ENCODE measurements at places on chromosomes 2 and 18. TPM values are rescaled to one million over a fixed set of nuclear protein-coding genes. Genes with fewer than 3 reads are reported as not detected.

DNA sequence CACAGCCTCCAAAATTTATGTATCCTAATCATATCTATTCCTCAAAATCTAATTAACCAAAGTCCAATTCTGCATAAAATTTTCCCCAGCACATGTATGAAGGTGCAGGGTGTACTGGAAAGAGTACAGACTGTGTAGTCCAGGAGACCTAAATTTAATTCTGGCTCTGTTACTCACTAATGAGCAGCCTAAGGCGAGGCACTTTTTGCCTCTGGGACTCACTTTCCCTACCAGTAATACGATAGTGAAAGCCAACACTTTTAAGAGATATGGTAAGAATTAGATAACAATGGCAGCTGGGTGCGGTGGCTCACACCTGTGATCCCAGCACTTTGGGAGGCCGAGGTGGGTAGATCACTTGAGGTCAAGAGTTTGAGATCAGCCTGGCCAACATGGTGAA, 177.7 kb downstream of the PIEZO2 start:
- no peak overlapping the region for H3K4me3 ChIP-seq
- H3K27me3 ChIP-seq = no peaks in the 10 kb centered on the region
- no peak for DNase-seq
- no peaks in the 10 kb centered on the region for H3K4me1 ChIP-seq

DNA sequence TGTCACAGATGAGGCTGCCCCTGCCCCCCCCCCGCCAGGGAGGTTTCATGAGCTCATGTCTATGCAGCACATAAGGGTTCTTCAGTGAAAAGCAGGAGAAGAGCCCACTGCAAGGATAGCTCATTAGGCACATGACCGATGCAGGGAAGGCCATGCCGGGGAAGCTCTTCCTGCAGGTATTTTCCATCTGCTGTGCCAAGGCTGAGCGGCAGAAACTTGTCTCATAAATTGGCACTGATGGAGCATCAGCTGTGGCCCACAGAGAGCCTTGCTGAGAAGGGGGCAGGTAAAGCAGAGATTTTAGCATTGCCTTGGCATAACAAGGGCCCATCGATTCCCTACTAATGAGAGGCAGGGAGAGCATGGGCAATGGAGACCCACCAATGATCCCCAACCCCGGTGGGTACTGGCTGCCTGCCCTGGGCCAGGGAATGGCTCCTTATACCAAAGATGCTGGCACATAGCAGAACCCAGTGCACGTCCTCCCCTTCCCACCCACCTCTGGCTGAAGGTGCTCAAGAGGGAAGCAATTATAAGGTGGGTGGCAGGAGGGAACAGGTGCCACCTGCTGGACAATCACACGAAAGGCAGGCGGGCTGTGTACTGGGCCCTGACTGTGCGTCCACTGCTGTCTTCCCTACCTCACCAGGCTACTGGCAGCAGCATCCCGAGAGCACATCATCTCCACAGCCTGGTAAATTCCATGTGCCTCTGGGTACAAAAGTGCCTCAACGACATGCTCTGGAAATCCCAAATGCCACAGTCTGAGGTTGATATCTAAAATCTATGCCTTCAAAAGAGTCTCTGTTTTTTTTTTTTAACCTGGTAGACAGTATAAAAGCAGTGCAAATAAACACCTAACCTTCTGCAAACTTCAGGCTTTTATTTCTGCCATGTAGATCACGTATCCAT, 41.4 kb downstream of the STEAP3 start:
- no peak for DNase-seq
- H3K4me1 ChIP-seq = no peaks in the 10 kb centered on the region
- no peaks in the 10 kb centered on the region for H3K36me3 ChIP-seq
- H3K4me3 ChIP-seq = no peak overlapping the region
- no peaks in the 10 kb centered on the region for H3K27me3 ChIP-seq
- no peak overlapping the region for H3K27ac ChIP-seq

GRCh38 chr2:219056176-219056895, 4.4 kb downstream of the IHH start:
- no peak for DNase-seq
- H3K4me3 ChIP-seq = no peak overlapping the region
- no peaks in the 10 kb centered on the region for H3K36me3 ChIP-seq
- H3K27ac ChIP-seq = no peak overlapping the region
- H3K27me3 ChIP-seq = peaks cover 33% of the 10 kb centered on the region
- peaks cover 21% of the 10 kb centered on the region for H3K4me1 ChIP-seq

DNA sequence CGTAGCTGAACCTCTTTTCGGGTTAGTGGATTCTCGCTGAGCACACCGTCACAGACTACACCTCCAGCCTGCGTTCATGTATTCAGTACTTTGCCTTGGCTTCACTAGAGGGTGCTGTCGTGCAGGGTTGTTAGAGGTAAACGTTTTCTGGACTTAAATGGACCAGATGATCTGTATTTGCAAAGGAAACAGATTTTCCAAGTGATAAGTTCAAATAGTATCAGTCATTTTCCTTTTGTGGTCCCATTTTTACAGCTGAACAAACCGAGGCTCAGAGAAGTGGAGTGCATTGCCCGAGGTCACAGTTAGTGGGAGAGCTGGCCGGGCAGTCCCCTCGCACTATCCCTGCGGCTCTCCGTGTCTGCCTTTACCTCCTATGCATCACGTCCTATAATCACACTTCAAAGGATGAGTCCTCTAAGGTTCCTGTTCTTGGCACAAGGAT, 125.9 kb downstream of the MAP4K4 start:
- H3K36me3 ChIP-seq = peaks cover 10% of the 10 kb centered on the region
- no peak overlapping the region for H3K4me3 ChIP-seq
- H3K4me1 ChIP-seq = peaks cover 47% of the 10 kb centered on the region
- H3K27me3 ChIP-seq = no peaks in the 10 kb centered on the region

- no peaks in the 10 kb centered on the region for H3K27me3 ChIP-seq
- H3K27ac ChIP-seq = no peak overlapping the region
- no peak for DNase-seq
- peaks cover 48% of the 10 kb centered on the region for H3K4me1 ChIP-seq
- H3K4me3 ChIP-seq = no peak overlapping the region
- no peaks in the 10 kb centered on the region for H3K36me3 ChIP-seq
These were observed 13.7 kb downstream of the TET3 start for GRCh38 chr2:73998451-73998850.

GRCh38 chr2:215982465-215982875, 30.9 kb downstream of the MREG start:
- H3K27me3 ChIP-seq = no peaks in the 10 kb centered on the region
- H3K27ac ChIP-seq = no peak overlapping the region
- H3K4me3 ChIP-seq = no peak overlapping the region
- H3K4me1 ChIP-seq = no peaks in the 10 kb centered on the region
- no peaks in the 10 kb centered on the region for H3K36me3 ChIP-seq

DNA sequence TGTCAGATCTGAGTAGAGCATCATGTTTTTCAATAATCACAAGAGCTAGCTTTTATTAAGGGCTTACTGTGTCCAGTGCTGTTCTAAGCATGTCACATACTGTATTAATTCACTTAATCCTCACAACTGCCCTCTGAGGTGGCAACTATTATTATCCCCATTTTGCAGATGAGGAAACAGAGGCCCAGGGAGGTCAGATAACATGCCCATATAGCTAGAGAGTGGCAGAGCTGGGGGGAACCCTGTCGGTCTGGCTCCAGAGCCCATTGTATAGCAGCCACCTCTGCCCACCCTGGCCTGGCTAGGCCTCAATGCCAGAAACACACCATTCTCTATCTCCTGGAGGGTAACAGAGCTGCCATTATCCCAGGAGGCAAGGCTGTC, 113.2 kb downstream of the B3GNT2 start:
- no peaks in the 10 kb centered on the region for H3K27me3 ChIP-seq
- H3K4me3 ChIP-seq = no peak overlapping the region
- peaks cover 67% of the 10 kb centered on the region for H3K4me1 ChIP-seq

- H3K4me3 ChIP-seq = no peak overlapping the region
- no peaks in the 10 kb centered on the region for H3K4me1 ChIP-seq
- H3K27me3 ChIP-seq = peaks cover 4% of the 10 kb centered on the region
- H3K27ac ChIP-seq = no peak overlapping the region
- no peak for DNase-seq
- no peaks in the 10 kb centered on the region for H3K36me3 ChIP-seq
These were observed 61.6 kb downstream of the SNORC start for GRCh38 chr2:232931636-232932035.

- no peaks in the 10 kb centered on the region for H3K36me3 ChIP-seq
- H3K27ac ChIP-seq = no peak overlapping the region
- no peak for DNase-seq
These were observed 61.2 kb upstream of the ATL2 start for GRCh38 chr2:38438133-38438882.

APOB gene
- total RNA-seq = not detected

RAB6C gene
- not detected for total RNA-seq

SLC23A3 gene
- 2.6 TPM for total RNA-seq

MPV17 gene
- total RNA-seq = 86.4 TPM

FSIP2 gene
- total RNA-seq = not detected
